ENCODE measurements at places on chromosomes 12 and 14.

DNA sequence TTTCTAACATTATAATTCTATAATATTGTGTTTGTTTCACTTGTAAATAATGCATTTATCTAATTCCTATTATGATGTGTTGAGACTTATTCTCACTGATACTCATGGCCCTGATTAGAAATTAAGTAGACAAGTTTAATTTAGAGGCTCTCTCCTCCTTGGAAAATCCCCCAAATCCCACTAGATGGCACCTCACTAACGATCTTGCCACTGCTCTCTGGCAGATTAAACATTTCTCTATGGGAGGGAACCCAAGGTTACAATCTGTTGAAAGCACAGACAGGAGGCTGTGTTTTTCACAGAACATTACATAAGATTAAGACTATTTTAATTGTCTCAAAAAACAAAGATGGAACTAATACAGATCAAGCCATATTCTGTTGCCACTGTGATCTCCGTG is 318.7 kb downstream of the LRFN5 start:
- no peak for DNase-seq

- DNase-seq = no peak
Observed at GRCh38 chr12:69397978-69398377, 38.4 kb downstream of the YEATS4 start.

DNA sequence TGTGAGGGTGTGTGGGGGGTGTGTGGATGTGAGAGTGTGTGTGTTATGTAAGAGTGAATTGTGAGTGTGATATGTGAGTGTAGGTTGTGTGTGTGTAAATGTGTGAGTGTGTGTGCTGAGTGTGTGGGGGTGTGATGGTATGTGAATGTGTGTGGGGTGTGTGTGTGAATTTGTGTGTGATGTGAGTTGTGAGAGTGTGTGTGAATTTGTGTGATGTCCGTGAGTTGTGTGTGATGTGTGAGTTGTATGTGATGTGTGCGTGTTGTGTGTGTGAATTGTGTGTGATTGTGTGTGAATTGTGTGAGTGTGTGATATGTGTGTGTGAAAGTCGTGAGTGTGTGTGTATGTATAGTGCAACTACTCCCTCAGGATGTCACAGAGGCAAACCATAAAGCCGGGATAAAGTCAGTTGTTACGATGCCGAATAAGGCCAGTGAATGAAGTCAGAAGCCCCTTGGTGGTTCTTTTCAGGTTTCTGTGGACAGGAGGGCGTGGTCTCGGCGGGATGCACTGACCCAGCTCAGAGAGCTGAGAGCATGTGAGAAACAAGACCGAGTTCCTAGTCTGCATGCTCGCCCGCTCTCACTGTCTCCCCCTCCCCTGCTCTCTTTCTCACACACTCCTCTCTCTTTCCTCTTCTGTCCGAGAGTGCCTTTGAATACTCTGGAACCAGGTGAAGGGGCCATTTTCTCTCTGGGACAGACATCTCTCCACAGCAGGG is 71.8 kb upstream of the MAX start:
- DNase-seq = no peak

DNA sequence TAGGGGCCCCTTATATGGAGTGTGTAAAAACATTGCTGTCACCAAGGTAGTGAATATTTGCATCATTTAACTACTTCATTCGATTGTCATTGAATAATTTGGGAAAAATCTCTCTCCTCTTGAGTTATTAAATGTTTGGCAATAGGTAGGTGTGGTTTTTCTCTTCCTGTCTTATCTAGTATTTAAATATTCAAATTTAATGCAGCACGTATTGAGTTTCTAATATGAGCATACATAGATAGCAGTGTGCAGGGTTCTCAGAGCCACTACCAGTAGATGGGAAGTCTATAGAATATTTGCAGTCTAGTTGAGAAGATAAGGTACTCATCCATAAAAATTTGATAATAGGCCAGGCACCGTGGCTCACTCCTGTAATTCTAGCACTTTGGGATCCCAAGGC is 16.7 kb downstream of the PALS1 start:
- no peak for DNase-seq

GRCh38 chr12:59079002-59079401 is 158.7 kb upstream of the LRIG3 start:
- no peak for DNase-seq

- no peak for DNase-seq
Observed at GRCh38 chr14:29687071-29687765, 240.4 kb downstream of the PRKD1 start.

DNA sequence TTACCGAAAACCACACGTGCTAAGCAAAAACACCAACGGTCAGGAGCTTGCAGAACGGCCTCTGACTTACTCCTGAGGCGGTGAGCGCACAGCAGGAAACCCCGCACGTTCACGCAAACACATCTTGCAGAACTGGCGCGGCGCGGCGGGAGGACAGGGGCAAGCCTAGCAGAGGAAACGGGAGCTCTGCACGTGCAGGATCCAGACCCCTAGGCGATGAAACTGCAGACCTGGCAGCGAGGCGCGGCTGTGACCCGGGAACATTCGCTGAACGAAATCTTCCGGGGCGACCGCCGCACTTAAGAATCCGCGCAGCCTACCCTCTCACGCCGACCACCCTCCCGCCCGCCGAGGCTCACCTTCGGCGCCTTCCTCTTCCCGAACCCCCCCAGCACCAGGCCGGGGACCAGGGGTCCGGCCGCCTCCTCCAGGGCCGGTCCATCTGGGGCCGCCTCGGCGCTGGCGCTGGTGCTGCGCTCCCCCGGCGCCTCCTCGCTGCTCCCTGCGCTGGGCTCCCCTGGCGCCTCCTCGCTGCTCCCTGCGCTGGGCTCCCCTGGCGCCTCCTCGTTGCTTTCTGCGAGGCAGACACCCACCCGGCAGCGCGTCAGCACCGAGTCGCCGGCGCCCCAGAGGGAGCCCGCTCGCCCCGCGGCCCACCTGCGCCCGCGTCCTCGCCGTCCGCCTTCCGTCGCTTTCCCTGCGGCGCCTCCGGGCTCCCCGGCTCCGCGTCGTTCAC is 615 bp downstream of the DDX51 start:
- no peak for DNase-seq

All from GM06990 (cell line).